CD4-positive, alpha-beta memory T cell (primary cell): ENCODE measurements at places on chromosomes 12 and 14. TPM values are rescaled to one million over a fixed set of nuclear protein-coding genes. Genes with fewer than 3 reads are reported as not detected.

DNA sequence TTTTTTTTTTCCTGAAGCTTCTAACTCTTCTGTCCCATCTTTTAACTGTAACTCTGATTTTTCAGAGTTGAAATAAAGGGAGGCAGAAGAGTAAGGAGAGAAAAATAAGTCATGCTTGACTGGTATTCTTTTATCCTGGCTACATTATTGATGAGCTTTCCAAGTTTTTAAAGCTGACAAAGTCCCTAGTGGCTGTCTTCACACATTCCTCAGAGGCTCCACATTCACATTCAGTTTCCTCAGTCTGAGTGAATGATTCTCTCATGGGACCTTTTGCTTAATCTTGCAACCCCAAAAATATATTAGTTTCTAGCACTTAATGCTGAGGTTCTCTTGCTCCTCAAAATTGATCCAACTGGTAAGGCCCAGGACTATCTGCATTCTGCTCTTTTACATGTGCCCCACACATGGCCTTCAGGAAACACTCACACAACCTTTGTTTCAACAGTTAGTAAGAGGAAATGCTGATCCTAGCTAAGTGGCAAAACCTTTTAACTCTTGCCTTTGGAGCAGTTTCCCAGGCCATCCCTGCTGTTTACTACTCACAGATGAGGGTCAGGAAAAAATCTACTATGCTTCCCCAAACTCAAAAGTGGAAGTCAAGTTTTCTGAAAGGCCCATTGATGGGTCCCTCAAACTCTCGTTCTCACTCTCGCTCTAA is 61.7 kb upstream of the SLC6A15 start:
- no peaks in the 10 kb centered on the region for H3K27me3 ChIP-seq
- no peak overlapping the region for H3K4me3 ChIP-seq
- no peaks in the 10 kb centered on the region for H3K4me1 ChIP-seq
- no peaks in the 10 kb centered on the region for H3K36me3 ChIP-seq
- no peak for DNase-seq
- H3K27ac ChIP-seq: no peak overlapping the region

DNA sequence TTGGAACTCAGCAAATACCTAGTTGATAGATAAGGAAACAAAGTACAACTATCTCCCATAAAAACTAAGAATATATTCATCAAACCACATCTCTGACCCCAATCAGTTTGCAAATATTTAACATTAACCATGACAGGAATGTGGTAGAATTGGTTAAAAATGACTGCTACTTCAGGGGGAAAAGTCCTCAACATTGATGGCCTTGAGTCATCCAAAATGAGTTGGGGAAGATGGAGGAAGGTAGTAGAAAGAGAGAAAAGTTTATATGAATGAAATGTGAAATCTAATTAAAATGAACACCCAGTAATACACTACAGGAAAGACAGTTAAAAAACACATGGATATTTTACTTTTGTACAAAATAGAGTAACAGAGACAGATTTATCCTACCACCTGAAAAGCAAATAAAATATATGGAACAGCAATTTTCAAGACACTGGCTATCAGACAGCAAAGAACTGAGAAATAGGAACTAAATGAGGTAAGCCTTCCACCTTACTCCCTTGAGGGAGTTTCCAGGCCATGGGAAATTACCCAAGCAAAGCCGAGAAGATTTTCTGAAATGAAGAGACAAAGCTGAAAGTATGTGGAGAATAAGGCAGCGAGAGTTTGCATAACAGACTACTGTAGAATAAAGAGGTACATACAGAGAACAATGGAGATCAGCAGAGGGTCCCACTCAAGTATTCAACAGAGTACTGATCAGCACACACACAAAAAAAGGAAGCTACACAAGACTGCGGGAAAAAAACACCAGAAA is 49.6 kb downstream of the TC2N start:
- H3K4me3 ChIP-seq: no peak overlapping the region
- H3K36me3 ChIP-seq: peaks cover 8% of the 10 kb centered on the region
- H3K27me3 ChIP-seq: no peaks in the 10 kb centered on the region

- H3K4me1 ChIP-seq: peaks cover 32% of the 10 kb centered on the region
- no peaks in the 10 kb centered on the region for H3K36me3 ChIP-seq
- no peak overlapping the region for H3K27ac ChIP-seq
- no peak for DNase-seq
Measured at GRCh38 chr12:47754126-47754525, 4.6 kb downstream of the RAPGEF3 start.

- no peaks in the 10 kb centered on the region for H3K4me1 ChIP-seq
- no peak for DNase-seq
- H3K27me3 ChIP-seq: no peaks in the 10 kb centered on the region
- no peaks in the 10 kb centered on the region for H3K36me3 ChIP-seq
- H3K4me3 ChIP-seq: no peak overlapping the region
- no peak overlapping the region for H3K27ac ChIP-seq
Measured at GRCh38 chr12:31008961-31009840, 64.5 kb upstream of the DDX11 start.

DNA sequence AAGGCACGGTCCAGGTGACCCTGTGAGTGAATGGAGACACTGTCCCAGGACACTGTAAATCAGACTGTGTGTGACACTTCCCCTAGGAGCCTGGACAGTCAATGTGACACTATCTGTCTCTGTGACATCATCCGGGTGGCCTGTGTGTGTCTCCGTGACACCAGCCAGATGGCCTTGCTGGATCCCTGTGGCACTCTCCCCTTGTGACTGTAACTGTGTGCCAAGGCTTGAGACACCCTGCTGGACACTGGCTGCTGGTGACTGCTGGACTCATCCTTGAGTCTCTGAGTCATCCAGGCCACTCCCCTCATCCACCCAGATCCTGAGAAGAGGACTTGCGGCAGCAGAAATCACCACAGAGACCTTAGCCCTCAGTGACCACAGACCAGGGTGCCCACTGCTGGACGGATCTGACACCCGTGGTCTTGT is 51.6 kb downstream of the MVK start:
- no peak for DNase-seq
- no peaks in the 10 kb centered on the region for H3K4me1 ChIP-seq
- H3K27me3 ChIP-seq: peaks cover 4% of the 10 kb centered on the region
- H3K4me3 ChIP-seq: no peak overlapping the region
- H3K36me3 ChIP-seq: no peaks in the 10 kb centered on the region

DNA sequence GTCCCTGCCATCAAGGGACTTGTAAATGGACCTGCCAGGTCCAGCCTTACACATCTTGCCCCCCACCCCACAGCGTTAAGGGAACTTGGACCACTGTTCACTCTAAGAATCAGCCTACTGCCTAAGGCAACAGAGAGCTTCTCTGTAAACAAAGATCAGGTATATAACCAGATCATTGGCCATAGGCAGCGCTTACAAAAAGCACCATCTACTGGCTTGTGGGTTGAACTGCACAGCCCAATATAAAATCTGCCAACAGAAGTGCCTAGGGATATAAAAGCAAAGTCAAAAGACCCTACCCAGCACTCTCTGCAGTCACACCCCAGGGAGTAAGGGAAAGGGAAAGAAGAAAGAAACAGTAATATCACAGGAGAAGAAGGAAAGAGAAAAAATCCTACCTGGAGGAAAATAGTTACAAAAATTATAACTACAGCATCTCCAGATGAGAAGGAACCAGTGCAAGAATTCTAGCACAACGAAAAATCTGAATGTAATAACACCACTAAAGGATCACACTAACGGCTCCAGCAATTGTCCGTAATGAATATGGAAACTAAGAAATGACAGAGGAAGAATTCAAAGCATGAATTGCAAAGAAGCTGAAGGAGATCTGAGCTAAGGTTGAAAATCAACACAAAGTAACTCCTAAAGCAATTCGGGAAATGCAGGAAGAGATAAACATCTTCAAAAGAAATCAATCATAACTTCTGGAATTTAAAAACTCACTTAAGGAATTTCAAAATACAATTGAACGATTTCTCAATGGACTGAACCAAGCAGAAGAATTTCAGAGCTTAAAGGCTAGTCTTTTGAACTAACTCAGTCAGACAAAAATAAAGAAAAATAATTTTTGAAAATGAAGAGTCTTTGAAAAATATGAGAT is 95.2 kb upstream of the PCED1B start:
- peaks cover 9% of the 10 kb centered on the region for H3K4me1 ChIP-seq
- peaks cover 4% of the 10 kb centered on the region for H3K27me3 ChIP-seq
- H3K36me3 ChIP-seq: no peaks in the 10 kb centered on the region
- H3K4me3 ChIP-seq: no peak overlapping the region
- no peak overlapping the region for H3K27ac ChIP-seq

CINP gene
- total RNA-seq: 32.3 TPM

B4GALNT1 gene
- not detected for total RNA-seq

SAMD15 gene
- total RNA-seq: 0.38 TPM

VRTN gene
- total RNA-seq: not detected
